ENCODE measurements at places on chromosomes 6 and 20.

- DNase-seq = no peak
Observed at GRCh38 chr6:14380901-14381828, 263.6 kb downstream of the CD83 start.

- no peak for DNase-seq
Observed at GRCh38 chr20:48283470-48284110, 498.3 kb upstream of the SULF2 start.

DNA sequence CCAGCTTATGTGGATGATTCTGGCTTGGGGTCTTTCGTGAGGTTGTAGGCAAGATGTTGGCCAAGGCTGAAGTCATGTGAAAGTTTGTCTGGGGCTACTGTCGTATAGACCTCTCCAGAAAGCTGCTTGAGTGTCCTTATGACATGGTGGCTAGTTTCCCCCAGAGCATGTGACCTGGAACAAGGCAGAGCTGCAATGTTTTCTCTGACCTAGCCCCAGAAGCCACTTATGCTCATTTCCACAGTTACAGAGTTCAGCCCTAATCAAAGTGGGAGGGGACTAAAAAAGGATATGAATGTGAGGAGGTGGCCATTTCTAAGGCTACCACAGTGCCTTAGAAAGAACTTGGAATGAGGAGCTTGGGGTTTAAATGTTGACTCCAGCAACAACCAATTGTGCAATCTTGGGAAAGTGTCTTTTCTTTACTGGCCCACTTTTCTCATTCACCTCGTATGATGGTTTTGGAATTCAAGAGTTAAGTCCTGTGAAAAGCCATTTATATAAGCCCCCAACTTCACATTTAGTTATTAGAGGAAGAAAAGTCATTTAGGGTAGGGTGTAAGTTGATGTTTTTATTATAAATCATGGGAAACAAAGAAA is 5.9 kb upstream of the ASXL1 start:
- no peak for DNase-seq

DNA sequence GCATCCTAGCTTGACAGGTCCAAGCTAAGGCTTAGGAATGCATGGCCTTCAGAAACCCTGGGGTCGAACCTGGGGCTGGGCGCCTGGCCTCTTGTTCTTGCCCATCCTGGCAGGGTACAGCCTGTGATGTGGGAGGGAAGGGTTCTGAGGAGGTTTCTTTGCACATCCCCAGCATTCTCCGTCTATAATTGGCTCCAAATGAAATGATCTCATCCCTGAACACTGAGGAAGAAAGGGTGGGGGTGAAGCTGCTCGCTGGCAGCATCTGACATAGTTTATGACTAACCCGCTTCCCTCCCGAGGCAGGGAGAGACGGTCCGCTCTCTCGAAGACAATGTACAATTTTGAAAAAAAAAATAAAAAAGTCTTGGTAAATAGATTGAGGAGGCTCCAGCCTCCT is 67.1 kb upstream of the ZNFX1 start:
- DNase-seq = no peak

DNA sequence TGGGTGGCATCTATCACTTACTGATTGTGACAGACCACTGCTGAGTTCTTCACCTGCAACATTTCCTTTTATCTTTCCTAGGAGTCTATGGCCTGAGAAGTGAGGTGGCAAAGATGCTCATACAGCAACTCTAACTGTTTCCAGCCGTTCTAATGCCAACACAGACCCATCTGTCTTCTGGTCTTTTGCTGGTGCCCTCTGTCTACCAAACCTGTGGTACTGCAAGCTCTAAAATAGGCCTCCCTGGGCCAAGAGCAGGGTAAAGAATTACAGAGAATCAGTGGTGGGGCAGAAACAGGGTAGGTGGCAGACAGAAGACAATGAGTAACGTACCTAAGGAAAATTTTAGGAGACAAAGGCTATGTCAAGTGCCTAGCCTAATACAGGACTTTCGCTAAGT is 611.0 kb upstream of the FLRT3 start:
- DNase-seq = no peak

DNA sequence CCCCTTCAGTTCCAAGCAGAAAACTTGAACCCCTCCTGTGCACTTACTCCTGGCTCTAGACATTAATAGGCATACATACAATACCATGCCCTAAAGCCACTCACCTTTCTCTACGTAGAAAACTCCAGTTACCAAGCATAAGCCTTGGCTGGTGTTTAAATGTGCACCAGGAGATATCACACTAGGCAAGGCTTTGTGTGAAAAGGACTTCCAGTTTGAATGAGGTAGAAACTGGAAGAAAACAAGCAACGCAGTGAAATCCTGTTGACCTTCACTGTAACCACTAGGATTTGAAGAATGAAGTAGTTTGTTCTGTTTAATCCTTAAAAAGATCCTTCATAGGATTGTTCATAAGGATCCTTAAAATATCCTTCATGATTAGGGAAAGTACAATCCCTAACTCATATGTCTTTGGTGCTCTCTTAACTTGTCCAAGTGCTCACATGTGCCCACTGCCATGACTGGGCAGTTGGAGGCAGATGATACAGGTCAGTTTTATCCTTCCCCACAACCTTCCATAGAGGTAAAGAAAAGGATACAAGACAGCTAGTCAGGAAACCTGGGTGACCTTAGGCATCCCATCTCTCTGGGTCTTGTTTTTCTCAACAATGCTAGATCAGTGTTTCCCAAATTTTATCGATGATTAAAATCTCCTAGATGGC is 9.2 kb upstream of the SCGN start:
- DNase-seq = no peak

- no peak for DNase-seq
Observed at GRCh38 chr6:75896526-75896925, 147.5 kb downstream of the MYO6 start.

DNA sequence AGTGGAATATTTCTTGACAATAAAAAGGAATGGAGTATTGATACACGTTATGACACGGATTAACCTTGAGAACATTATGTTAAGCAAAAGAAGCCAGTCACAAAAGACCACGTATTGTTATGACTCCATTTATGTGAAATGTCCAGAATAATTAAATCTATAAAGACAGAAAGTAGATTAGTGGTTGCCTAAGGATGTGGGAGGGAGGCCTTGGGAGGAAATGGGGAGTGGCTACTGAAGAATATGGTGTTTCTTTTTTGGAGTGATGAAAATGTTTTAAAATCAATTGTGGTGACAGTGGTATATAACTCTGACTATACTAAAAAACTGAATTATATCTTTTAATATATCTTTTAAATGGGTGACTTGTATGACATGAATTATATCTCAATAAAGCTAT is 30.1 kb downstream of the TRPC4AP start:
- no peak for DNase-seq

DNA sequence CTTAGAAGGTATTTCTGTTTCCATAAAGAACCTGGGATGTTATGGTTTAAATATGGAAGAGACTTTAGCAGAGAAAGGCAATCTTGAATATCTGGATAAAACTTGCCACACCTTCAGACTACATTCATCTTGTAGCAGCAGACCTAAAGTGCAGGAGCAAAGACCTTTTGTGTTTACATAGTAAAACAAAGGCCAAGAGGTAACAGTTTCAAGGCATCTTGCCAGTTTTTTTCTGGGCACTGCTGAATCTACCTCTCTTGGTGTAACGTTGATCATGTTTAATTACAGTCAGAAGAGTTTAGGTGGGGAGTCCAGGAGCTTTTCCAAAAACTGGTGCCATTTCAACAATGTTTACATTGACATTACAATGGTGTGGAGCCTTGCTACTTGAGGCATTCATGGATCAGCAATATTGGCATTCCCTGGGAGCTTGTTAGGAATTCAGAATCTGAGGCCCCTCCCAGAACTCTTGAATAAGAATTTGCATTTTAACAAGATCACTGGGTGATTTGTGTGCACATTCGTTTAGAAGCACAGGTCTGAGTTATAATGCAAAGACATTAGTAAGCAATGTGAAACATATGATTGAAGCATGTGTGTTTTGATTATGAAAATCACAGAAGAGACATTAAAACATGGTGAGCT is 94.5 kb downstream of the F13A1 start:
- no peak for DNase-seq

GRCh38 chr6:43979525-43979924 is 147.7 kb downstream of the MRPL14 start:
- no peak for DNase-seq

GRCh38 chr6:144921206-144921975 is 636.3 kb downstream of the UTRN start:
- DNase-seq = no peak

All from activated T-cell treated with anti-CD3 and anti-CD28 coated beads for 24 hours (primary cell).